CD4-positive, alpha-beta T cell treated with Interleukin-1 beta for 1 hour (primary cell): ENCODE measurements at places on chromosomes 6 and 20.

DNA sequence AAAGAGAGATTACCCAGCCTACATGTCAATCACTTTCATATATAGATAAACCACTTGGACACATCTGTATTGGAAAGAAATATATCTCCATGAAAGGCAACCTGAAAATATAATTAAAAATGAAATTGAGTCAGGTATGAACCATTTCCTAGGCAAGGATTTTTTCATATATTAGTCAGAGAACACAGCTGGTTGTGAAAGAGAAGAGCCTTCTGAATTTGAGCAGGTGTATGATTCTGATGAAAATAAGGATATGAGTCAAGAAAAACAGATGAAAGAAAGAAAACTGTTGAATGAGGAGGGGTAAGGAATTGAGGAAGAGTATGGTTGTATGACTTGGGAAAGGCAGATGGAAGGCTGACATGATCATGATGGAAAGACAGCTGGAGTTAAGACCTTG is 441.1 kb downstream of the HAO1 start:
- no peak for DNase-seq

GRCh38 chr6:15439410-15440025 is 193.6 kb downstream of the JARID2 start:
- no peak for DNase-seq

DNA sequence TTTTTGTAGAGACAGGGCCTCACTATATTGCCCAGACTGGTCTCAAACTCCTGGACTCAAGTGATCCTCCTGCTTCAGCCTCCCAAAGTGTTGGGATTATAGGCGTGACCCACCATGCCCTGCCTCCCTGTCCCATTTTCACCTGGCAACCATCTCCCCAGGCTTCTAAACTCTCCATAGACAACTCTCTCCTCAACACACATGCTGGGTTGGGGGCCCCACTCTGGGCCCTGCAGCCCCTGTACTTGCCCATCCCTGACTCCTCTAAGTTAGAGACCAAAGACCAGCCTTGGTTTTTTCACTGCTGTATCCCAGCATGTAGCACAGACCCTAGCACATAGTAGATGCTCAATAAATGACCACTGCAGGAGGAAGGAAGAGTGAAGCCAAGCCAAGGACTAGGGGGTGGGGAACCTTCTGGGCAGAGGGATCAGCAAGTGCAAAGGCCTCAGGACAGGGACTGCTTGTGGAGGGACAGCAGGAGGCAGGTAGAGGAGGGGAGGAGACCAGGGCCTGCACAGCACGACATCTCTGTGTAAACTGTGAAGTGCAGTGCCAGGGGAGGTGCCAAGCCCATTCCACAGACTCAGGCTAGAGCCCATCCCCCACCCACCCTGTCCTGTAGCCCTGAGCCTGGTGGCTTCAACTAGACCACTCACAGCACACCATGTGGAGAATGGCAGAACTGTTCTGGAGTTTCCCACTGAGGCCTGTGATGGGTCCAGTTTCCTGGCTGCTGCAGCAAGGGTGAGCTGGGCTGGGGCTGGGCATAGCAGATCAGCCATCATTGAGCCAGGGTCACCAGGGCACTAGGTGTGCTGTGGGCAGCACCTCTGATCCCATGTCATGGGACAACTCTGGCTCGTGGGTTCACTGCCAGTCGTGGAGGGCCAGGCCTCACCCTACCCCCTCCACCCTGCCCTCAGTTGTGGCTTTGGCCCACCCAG is 3.4 kb upstream of the SRC start:
- DNase-seq: no peak

DNA sequence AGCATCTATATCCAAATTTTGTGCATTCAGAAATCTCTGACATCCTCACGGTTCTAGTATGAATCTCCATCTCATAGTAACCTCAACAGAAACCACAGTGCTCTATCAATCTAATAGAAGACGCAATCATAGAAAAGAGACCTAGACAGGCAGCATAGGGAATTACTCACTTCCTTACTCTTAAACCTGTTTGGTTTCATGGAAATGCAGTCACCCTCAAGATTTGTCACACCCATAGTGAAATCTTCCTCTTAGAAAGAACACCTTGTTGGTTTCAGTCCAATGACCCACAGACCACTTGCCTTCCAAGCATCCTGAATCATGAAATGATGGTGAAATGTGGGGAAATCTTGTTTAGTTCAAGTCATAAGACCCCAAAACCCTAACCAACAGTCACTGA is 166.1 kb upstream of the PRDM1 start:
- no peak for DNase-seq

DNA sequence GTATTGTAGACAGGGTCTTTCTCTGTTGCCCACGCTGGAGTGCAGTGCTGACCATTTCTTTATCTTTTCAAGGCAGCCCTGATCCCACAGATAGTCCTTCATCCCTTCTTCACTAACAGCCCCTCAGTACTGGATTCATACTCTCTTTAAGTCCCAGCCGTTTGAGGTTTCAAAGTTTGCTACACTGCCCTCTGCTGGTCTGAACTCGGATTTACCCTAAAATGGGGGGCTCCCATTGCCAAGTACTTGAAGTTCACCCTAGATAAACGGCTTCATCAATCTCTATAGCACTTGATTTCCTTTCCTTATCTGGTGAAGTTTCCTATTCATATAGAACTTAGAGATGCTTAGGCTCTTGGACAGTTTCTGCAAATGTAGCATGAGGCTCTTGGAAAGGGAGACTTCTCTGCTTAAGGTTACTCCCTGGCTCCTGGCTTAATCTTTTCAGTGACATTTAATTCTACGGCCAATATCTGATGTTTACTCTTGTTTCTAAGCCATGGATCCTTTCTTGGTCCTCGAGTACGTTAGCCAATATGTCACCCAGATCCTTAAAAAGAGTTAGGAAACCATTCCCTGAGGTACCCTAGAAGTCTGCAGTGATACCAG is 21.4 kb upstream of the PREP start:
- DNase-seq: peak; percentile 47

DNA sequence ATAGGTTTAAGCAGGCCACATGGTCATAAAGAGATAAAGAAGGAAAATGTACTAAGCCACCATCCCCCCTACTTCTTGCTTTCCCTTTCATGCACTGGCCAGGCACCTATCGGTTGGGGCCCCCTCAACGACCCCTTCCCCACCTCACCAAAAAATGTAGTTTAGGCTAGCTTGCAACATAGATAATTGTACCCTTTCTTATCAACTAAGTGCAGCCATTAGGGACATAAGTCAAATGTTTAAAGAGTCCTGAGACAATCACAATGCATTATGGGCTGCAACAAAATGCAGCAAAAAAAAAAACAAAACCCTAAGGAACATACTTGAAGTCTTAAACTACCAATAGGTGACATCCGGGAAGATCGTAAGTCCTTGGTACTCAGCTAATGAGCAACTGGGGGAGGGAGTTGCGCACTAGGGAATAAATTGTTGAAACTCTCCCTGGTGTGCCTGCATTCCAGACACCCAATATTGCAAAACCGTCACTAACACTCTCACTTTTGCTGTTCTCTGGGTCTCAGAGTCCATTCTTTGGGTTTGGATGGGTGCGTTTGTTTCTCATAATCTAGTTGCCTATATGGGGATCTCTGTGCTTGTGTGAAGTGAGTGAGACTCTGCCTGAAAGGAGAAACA is 12.4 kb upstream of the HLA-G start:
- no peak for DNase-seq

DNA sequence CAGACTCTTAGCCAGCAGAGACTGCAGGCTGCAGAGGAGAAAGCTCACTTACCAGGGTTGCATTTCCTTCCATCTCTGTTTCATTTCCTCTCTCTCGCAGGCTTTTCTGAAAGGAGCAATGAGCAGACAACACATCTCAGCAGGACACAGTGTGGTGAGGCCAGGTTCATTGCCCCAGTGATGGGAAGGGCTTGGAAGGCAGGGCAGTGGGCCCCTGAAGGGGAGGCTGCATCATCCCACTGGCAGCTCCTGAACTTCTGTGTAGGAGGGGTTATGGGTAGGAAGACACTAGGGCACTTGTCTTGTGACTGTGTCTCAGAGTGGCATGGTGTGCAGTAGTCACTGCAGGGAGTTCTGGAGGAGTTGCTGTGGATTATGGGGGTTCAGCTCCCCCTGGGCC is 246.8 kb downstream of the QKI start:
- peak; percentile 8 for DNase-seq

DNA sequence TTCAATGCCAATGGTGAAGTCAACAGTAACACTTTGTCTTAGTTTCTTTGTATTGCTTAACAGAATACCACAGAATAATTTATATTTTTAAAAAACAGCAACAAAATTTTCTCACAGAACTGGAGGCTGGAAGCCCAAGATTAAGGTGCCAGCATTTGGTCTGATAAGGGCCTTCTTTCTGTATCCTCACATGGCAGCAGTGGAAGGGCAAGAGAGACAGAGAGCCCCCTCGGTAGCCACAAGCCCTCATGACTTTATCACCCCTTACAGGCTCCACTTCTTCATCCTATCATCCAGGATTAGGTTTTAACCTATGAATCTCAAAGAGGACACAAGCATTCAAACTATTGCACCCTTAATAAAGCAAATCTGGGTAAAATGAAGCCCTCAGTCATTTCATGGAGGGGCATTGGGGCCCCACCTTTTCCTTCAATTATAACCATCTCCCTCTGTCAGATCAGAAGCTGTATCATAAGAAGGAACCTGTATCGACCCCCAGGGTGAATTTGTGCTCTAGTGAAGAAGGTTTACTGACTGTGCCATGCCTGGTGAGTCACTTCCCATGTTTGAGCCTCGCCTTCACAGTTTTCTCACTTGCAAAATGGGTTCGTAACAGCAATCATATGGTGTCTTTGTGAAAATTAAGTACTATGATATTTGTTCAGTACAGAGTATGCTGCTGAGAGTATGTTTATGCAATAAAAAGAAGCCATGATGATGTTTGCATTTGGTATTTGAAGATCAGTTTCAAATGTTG is 178.2 kb downstream of the LRFN2 start:
- DNase-seq: no peak

GRCh38 chr6:159606786-159607185 is 86.3 kb downstream of the SOD2 start:
- DNase-seq: no peak
